Left forelimb (tissue), 1 donor: ENCODE measurements at places on chromosomes 16 and 17.

DNA sequence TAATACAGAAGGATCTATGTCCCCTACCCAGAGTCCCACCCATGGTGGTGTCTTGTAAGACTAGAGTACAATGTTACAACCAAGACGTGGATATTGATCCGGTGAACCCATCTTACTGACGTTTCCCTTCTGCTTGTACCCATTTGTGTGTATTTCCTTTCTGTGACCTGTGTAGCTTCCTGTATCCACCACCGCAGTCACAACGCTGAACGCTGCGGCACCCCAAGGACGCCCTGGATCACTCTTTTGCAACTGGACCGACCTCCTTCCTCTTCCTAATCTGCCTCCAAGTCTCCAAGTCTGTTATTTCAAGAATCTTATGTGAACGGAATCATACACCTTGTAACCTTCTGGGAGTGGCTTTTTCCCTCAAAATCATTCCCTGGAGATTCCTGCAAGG is 33.5 kb upstream of the CBX4 start:
- no peak for DNase-seq

DNA sequence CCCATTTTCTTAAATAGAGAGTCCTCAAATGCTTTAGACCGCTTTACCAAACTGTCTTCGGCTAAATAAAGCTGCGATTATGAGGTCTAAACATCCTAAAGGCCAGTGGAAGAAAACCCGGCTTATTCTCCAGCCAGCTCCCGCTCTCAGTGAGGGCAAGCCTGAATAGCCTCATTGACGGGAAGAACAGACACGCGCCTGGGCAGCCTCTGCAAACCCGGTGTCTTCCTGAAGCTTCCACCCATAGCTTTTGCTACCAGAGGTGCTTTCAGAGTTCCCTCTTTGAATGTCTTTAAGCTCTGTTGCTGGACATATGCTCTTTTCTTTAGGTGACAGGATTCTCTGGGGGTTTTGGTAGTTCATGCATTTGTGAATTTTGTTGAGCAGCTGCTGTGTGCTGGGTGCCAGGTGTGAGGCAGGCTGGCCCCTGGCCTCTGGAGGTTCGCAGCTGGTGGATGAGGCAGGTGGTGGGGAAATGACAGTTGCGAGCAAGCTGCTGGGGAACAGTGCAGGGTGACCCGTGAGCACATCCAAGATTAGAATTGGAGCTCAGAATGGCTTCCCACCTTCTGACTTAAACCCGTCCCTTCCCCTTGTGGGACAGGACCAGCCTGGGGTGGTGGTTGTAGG is 44.7 kb downstream of the CRISPLD2 start:
- DNase-seq: no peak

DNA sequence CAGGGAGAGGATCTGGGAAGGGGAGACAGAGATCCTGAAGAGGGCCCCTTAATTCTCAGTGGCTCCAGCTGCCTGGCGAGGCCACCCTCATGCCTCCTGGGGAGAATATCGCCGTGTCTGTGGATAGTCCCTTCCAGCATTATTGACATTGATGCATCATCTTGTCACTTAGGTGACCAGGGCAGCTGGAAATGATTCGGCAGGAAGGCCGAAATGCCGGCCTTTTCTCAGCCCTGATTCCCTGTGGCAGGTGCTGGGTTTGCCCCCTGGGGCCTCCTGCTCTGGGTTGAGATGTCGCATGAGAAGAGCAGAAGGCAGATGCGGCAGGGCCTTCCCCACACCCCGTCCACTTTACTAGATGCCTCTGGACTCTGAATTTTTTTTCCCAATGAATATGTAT is 89.5 kb downstream of the RAP1GAP2 start:
- DNase-seq: no peak

GRCh38 chr17:32488604-32489180 is 1.9 kb downstream of the CDK5R1 start:
- DNase-seq: no peak

GRCh38 chr17:68489919-68490318 is 22.3 kb upstream of the PRKAR1A start:
- DNase-seq: no peak

- DNase-seq: no peak
Measured at GRCh38 chr16:67668495-67669157, 2.0 kb downstream of the C16orf86 start.

DNA sequence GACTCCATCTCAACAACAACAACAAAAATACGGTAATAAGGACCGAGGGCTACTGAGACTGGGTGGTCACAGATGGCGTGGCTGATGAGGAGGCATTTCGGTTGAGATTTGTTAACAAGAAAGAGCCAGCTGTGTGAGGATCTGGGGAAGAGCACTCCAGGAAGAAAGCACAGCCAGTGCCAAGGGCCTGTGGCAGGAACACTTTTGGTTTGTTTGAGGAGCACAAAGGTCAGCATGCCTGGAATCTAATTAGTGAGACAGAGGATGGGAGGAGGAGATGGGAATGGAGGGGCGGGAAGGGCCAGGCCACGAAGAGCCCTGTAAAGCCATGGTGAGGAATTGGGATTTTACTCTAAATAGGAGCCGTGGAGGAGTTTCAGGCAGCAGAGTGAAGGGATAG is 24.9 kb downstream of the HASPIN start:
- no peak for DNase-seq

GRCh38 chr16:83365166-83365565 is 442.6 kb upstream of the HSBP1 start:
- no peak for DNase-seq

DNA sequence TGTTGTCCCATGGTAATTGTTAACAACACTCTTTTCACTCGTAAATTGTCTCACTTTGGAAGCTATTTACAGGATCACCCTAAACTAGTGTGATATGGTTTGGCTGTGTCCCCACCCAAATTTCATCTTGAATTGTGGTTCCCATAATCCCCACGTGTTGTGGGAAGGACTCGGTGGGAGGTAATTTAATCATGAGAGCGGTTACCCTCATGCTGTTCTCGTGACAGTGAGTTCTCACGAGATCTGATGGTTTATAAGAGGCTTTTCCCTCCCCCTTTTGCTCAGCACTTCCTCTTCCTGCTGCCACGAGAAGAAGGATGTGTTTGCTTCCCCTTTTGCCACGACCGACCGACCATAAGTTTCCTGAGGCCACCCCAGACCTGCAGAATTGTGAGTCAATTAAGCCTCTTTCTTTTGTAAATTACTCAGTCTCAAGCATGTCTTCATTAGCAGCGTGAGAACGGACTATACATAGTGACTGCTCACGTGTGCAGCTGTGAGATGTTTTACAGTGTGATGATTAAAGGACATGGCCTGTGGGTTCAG is 34.4 kb downstream of the DNAH3 start:
- DNase-seq: no peak

DNA sequence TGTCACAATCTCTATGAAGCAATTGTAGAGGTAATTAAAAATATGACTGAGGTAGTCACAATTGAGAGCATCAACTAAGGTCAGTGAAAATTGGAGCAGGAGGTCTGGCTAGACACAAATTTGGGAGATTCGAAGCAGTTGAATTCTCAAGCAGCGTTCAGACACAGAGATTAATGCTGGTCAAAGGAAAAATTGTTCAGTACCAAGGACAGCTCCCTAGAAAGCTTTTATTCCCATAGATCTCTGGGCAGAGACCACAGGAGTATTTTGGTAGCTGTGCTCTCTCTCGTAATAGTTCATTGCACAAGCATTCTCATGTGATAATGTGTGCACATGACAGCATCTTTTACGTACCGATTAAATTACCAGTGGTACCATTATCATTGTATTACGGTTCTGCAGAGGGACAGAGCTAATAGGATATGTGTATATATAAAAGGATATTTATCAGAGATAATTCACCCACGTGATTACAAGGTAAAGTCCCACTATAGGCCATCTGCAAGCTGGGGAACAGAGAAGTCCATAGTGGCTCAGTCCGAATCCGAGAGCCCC is 387.5 kb upstream of the HSBP1 start:
- no peak for DNase-seq

GRCh38 chr17:59441464-59442096 is 110.1 kb downstream of the YPEL2 start:
- DNase-seq: no peak

GRCh38 chr16:46568472-46569230 is 52.5 kb downstream of the SHCBP1 start:
- no peak for DNase-seq

GRCh38 chr16:85051067-85051581 is 23.5 kb downstream of the KIAA0513 start:
- no peak for DNase-seq

DNA sequence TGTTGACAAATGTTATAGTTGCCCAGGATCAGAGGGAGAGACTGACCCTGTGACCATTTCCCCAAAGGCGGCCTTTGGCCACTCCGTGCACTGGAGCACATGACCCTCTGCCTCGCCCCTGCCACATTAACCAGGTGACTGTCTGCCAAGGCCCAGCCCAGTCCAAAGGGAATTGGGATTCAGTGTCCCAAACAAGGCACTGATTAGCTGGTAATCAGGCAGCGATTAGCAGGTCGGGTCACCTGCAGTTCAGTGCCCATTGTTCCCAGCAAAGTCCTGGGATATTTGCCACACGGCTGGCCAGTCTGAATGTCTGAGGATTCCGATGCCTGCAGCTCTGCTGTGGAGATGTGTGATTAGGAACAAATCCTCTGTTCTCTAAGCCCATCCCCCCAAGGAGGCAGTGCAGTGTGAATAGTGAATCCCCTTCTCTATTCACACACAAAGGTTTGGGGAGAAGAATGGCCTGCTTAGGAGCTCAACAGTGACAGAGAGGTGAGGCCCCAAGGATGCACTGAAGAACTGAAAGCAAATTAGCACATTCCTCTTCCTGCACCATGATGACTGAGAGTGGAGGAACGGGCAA is 123.1 kb upstream of the MAF start:
- no peak for DNase-seq

GRCh38 chr16:89442990-89443726 is 47.2 kb downstream of the ANKRD11 start:
- DNase-seq: no peak

- DNase-seq: no peak
Measured at GRCh38 chr17:57579245-57579644, 165.9 kb downstream of the CCDC182 start.

DNA sequence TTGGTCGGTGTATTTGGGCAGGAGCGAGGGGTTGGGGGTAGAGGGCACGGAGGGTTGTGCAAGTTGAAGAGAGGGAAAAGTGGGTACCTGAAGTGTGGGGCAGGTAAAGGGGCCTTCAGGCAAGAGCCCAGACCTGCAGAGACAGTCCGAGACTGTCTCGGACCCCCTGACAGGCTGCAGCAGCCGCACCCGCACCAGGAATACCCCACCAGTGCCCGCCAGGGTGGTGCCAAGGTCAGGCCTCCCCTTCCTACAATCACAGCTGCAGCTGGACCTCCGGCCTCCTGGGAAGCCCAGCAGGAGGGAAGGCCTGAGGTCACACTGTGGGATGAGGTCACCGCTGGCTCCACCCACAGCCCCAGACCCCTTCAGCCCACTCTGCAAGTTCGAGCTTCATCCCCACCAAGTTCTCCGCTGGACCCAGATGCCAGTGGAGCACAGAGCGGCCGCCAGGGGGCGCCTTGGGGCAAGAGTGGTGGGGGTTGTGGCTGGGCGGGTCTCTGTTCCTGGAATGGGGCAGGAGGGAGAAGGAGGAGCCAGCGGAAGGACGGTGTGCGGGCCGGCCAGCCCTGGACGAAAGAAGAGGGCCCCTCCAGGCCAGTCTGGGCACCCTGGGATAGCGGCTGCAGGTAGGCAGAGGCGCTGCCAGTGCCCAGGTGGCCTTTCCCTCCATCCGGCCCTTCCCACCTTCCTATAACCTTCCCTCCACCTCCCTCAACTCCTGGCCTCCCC is at the start of gene HSD3B7:
Gene HSD3B7, plus strand, starts transcription at position 539 of the 732 bp plus-strand sequence. CDS start 452 bp downstream, outside the sequence.
- DNase-seq: peak; percentile 94

GRCh38 chr16:62272035-62272434 is 235.8 kb upstream of the CDH8 start:
- no peak for DNase-seq

DNA sequence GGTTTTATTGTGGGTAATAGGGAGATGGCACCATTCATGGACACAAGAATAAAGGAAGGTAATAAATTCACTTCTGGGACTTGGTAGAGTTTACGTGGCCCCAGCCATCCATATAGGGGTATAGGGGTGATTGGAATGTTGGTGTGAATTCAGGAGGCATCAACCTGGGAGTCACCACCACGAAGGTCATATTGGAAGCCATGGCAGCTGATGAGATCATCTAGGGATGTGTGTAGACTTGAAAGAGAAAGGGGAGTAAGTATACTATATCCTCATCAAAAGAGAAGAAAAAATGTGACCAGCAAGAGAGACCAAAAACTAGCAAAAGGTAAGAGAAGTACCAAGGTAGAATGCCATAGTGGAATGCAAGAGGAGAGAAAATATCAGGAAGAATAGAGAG is 26.6 kb upstream of the GINS3 start:
- DNase-seq: no peak

- DNase-seq: no peak
Measured at GRCh38 chr16:31488468-31489297, 5.8 kb downstream of the SLC5A2 start.

DNA sequence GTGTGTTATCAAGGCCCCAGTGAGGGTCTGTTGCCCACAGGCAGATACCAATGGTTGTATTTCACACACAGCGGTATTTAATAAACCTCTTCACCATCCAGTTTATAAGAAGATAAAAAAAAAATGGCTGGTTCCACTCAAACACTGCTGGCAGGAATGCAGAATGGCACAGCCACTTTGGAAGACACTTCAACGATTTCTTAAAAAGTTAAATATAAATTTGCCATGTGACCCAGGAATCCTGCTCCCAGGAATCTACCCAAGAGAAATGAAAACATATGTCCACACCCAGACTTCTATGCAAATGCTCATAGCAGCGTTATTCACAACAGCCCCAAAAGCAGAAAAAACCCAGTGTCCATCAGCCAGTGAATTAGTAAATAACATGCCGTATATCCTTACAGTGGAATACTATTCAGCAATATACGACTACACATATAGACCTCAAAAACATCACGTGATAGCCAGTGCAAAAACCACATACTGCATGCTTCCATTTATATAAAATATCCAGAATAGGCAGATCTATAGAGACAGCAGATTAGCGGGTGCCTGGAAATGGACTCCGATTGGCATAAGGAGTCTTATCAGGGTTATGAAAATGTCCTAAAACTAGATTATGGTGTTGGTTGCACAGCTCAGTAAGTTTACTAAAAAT is 38.7 kb downstream of the XYLT1 start:
- DNase-seq: no peak

GRCh38 chr17:70084476-70084875 is 9.5 kb downstream of the KCNJ16 start:
- no peak for DNase-seq

- no peak for DNase-seq
Measured at GRCh38 chr17:77508047-77508715, 367.4 kb downstream of the SEC14L1 start.
